ENCODE measurements at places on chromosomes 1 and 21. TPM values are rescaled to one million over a fixed set of nuclear protein-coding genes. Genes with fewer than 3 reads are reported as not detected.

Gene ITGB2
- total RNA-seq = 0.47 TPM

Gene BMP8A
- 0.67 TPM for total RNA-seq

- no peak for DNase-seq
Observed at GRCh38 chr1:200226268-200226968, 183.4 kb downstream of the ZNF281 start.

- no peak for DNase-seq
Observed at GRCh38 chr1:150562446-150563339, 13.5 kb downstream of the ADAMTSL4 start.

GRCh38 chr1:244197851-244198375 is 146.8 kb downstream of the ZBTB18 start:
- DNase-seq = no peak

Gene ALX3
- 2.8 TPM for total RNA-seq

Gene KIF2C
- 26.6 TPM for total RNA-seq

GRCh38 chr1:17255336-17255735 is 6.4 kb downstream of the PADI3 start:
- DNase-seq = no peak

Gene KLHDC7A
- total RNA-seq = 1.6 TPM

- DNase-seq = no peak
Observed at GRCh38 chr1:117719004-117719403, 113.2 kb downstream of the TENT5C start.

GRCh38 chr1:196309386-196309785 is 298.9 kb downstream of the KCNT2 start:
- no peak for DNase-seq

DNA sequence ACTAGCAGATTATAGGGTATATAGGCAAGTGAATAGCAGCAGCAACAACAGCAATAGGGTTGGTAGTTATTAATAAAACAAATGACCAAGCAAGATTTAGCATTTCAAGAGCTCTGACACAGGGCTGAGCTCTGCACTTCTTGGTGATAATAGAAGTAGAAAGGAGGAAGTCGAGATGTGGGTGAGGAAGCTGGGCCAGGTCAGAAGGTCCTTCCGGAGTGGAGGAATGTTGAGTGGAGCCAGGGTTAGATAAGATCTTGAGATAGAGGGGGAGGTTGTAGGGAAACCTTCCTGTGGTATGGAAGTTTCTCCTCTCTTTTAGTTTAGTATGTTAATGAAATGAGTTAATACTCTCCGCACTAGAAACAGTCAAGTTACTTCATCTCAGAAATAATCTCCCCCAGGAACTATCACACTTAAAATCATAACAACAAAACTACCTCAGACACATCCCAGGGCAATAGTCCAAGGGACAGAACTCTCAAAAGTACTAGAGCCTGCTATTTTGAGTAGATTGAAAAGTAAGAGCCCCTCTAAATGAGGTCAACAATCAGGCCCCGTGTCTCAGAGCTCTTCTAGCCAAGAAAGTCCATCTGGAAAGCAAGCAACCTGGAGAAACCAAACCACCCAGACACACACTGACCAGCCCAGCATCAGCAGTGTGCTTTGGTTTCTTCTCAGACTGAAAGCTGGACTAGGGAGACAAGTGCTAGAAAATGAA is 45.4 kb upstream of the ATP1B1 start:
- no peak for DNase-seq

- no peak for DNase-seq
Observed at GRCh38 chr1:30920827-30921226, 12.3 kb upstream of the SDC3 start.

GRCh38 chr1:89754518-89754917 is 66.3 kb upstream of the LRRC8D start:
- no peak for DNase-seq

GRCh38 chr21:41715649-41716281 is 51.1 kb downstream of the RIPK4 start:
- DNase-seq = peak; percentile 51

DNA sequence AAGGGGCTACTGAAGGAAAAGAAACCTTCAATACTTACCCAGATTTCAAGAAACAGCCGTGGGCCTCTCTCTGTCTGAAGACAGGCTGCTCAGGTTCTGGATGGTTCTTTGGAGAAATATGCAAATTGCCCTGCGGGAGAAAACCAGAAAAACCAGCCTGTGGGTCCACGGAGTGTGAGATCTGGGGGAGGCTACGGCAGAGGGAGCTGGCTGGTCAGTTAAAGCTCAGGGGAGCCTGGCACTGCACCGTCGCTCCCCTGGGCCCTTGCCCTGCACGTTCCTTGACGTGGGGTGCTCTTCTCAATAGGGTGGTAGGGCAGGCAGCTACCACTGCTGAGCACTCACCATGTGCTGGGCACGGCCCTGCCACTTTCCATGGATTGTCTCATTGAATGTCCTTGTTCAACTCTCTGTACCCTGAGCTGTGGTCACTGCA is 12.7 kb downstream of the TMCO4 start:
- DNase-seq = no peak

DNA sequence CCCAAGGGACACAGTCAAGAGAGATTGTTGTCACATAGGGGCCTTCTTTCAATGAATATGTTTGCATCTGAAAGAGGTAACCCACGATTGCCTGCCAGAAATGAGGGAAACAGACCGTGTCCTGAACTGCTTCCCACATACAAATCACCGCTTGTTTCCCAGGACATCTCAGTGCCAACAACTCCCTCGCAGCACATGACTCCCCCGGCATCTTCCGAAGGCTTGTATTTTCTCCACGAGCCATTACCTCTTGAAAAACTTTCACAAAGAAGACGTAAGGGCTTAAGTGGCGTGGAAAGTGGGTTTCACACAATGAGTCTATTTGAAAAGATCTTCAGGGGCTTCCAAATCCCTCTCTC is 31.6 kb upstream of the PDE9A start:
- DNase-seq = no peak

- no peak for DNase-seq
Observed at GRCh38 chr1:14552246-14552965, 46.1 kb upstream of the KAZN start.

GRCh38 chr21:35398346-35398982 is 349.4 kb upstream of the RUNX1 start:
- no peak for DNase-seq

Data from progenitor cell of endocrine pancreas (in vitro differentiated cells).